ENCODE measurements at places on chromosomes 13 and 19. TPM values are rescaled to one million over a fixed set of nuclear protein-coding genes. Genes with fewer than 3 reads are reported as not detected.

DNA sequence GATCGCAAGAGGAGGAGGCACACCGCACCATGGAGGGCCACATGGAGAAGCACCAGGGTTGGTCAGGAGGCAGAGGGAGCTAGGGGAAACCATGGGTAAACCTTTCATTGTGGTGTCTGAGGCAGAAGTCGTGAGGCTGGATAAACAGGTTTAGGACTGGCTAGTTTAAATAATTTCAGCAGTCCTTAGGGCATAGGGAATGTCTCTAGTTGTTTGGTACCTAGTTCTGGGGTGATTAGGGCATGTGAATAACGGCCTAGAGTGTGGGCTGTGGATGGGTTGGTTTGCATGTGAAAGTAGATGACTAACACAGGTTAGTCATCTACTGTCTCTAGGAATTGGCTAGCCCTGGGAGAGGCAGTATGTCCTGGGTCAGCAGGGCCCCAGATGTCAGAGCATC lies 102.3 kb downstream of the STOML3 start:
- H3K4me3 ChIP-seq, result no peak overlapping the region
- DNase-seq, result no peak
- H3K27me3 ChIP-seq, result no peaks in the 10 kb centered on the region
- no peaks in the 10 kb centered on the region for H3K36me3 ChIP-seq

- DNase-seq, result peak; percentile 41
- H3K4me1 ChIP-seq, result no peaks in the 10 kb centered on the region
- no peak overlapping the region for H3K4me3 ChIP-seq
- no peaks in the 10 kb centered on the region for H3K36me3 ChIP-seq
Observed at GRCh38 chr13:32246468-32246867, 68.7 kb downstream of the ZAR1L start.

The ERICH6B gene
- not detected for total RNA-seq

The ANGPTL4 gene
- total RNA-seq, result 1.7 TPM

All from ovary (tissue), 10 donors.